ENCODE measurements at places on chromosomes 2 and 18.

DNA sequence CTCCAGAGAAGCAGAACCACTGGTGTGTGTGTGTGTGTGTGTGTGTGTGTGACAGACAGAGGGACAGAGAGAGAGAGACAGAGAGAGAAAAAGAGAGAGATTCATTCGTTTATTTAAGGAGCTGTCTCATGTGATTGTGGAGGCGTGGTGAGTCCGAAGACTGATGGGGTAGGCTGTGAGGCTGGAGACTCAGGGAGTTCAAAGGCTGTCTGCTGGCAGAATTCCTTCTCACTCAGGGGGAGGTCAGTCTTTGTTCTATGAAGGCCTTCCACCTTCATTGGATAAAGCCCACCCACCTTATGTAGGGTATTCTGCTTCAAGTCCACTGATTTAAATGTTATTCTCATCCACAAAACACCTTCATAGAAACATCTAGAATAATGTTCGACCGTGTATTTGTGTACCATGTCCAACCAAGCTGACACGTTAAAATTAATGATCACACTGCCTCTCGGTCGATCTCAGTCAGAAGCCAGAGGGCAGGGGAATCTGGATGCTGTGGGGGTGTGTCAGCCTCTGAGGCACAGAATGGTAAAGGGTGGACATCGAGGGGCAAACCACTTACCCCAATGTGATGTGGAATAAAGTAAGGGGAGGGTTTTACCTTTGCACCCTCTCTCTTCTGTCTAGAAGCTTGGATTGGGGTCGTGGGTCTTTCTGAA lies 275.6 kb downstream of the SLC4A3 start:
- no peak for DNase-seq

- DNase-seq: no peak
Observed at GRCh38 chr2:65429786-65430602, 2.4 kb downstream of the SPRED2 start.

DNA sequence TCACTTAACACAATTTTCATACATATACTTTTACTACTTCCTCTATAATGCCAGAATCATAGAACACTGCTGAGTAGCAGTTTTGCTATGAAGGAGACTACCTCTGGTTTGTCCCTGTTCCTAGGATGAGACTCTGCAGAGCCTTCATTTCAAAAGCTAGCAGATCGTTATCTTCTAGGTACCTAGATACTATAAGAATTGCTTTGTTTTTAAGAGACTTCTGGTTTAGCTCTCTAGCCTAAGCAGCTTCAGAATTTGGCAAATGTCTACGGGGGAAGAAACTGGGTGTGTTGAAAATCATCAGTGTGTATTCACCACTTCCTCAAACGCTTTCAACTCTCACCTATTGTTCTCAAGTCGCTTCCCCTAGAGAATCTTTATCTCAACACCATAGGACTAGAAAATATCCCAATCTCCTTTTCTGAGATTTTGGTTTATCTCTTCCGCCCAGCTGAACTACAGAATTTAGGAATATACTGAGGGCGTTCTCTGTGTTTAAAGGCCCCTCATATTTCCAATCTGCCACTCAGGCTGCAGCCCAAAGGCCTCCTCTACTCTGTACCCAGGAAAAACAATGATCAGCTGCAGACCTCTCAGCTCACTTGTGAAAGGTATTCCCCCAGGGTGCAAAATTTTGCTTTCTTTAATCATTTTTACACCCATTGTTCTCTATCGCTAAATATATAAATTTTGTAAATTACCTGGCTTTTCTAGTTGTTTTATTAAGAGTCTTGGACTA lies 28.7 kb downstream of the SMAD2 start:
- DNase-seq: no peak

DNA sequence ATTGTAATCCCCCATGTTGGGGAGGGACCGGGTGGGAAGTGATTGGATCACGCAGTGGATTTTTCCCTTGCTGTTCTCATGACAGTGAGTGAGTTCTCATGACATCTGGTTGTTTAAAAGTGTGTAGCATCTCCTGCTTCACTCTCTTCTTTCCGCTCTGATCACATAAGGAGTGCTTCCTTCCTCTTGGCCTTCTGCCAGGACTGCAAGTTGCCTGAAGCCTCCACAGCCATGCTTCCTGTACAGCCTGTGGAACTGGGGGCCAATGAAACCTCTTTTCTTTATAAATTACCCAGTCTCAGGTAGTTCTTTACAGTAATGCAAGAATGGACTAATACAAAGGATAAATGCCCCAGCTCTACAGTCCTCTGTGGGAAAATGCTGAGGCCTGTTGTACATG lies 437.5 kb upstream of the NXPH2 start:
- DNase-seq: no peak

- DNase-seq: no peak
Observed at GRCh38 chr18:10138719-10139118, 224.9 kb downstream of the VAPA start.

DNA sequence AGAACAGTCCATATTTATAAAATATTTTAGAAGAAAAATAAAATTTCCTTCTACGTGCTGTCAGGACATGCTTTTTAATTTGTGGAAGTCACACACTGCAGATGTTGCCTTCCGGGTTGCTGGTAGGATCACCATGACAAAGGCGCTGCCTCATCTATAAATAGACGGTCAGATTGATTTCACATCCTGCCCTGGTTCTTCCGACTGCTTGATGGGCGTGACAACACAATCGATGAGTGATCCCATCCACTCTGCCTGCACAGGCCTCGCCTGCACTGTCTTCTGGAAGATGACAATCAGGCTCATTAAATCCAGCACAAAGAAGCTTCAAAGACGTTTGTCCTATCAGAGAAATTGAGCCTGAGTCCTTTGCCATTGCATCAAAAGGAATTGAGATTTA lies 318.9 kb upstream of the TRIB2 start:
- DNase-seq: no peak

GRCh38 chr18:55850904-55851303 lies 262.9 kb upstream of the TCF4 start:
- no peak for DNase-seq

GRCh38 chr2:201118121-201118960 lies 2.4 kb downstream of the CFLAR start:
- DNase-seq: peak; percentile 91

DNA sequence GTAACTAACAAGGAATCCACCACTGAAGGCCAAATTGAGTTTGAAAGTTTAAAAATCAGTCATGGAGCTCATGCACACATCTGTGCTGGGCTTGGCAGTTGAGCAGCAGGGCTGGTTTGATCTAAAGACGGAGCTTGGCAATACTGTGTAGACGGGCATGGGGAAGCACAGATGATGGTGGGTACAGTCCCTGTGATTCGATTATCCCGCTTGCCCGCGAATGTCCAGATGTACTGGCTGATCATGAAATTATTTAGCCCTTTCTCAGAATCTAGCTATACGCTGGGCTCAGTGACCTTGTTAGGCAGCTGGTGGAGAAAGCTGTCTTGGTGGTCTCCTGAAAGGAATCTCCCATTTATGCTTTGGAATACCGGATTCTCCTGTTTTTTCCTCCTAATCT lies 74.8 kb upstream of the SOX11 start:
- no peak for DNase-seq

DNA sequence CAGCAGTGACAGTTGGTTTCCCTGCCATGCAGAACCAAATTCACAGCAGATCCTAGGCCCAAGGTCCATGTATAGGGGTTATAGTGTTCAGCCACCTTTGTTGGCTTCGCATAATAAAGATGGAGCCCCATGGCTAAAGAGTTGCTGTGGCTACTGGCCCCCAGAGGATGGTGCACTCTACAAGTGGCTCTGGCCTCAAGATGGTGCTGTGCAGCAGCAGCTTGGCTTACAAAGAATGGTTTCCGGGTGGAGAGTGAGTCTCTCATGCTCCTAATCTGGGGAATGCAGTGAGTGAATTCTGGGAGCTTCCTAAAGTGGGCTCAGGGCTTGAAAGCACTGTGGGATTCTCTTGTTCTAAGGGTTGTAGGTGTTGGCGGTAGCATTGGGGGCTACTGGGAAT lies 1199.7 kb downstream of the CNTNAP5 start:
- no peak for DNase-seq

DNA sequence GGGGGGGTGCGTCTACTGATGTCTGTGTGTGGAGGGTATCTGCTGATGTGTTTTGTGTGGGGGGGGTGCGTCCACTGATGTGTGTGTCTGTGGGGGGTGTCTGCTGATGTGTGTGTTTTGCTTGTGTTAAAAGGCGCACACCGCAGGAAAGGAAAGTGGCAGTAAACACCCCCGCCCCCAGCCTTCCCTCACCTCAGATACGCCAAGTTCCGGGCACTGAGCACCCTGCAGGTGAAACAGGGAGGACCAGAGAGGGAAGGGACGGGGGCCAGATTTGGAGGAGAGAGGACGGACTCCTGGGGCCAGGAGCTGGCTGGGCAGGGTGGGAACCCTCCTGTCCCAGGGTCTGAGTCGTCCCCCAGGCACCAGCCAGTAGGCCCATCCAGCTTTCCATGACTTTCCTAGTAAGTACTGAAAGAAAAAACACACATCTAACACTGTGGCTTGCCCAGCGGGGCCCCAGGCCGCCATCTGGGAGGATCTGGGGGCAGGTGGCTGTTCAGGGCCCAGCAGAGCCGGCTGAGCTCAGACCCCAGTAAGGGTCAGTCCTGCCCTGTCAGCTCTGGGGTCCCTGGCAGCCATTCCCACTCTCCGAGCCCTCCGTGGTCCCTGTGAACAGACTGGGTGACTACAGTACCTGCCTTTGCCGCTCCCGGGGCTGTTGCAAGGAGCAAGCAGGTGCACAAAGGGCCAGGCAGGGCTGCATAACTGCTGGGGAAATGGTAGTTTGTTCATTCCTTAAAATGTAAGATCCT lies 126.9 kb downstream of the NFATC1 start:
- DNase-seq: no peak

DNA sequence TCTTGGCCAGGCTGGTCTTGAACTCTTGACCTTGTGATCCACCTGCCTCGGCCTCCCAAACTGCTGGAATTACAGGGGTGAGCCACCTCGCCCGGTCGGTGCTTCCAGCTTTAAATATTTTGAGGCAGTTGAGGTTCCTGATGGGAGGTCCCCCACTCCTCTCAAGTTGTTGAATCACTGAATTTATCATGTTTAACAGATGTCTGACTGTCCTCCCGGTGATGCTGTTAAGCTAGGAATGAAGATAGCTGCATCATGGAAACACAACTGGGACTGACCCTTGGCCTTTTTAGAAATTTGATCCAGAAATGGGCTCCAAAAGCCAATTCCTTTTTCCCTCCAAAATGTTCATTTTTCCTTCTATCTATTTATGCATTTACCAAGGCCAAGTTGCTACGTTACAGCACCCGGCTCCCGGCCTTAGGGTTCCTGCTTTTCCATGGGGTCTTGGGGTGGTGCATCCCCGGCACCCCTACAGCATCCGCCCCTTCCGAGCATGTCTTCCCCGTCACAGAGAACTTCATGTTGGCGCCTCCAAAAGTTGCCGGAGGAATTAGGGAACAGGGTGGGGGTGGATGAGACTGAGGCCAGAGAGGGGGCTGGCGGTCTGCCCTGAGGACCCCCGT lies 43.9 kb downstream of the PAX8 start:
- DNase-seq: no peak

DNA sequence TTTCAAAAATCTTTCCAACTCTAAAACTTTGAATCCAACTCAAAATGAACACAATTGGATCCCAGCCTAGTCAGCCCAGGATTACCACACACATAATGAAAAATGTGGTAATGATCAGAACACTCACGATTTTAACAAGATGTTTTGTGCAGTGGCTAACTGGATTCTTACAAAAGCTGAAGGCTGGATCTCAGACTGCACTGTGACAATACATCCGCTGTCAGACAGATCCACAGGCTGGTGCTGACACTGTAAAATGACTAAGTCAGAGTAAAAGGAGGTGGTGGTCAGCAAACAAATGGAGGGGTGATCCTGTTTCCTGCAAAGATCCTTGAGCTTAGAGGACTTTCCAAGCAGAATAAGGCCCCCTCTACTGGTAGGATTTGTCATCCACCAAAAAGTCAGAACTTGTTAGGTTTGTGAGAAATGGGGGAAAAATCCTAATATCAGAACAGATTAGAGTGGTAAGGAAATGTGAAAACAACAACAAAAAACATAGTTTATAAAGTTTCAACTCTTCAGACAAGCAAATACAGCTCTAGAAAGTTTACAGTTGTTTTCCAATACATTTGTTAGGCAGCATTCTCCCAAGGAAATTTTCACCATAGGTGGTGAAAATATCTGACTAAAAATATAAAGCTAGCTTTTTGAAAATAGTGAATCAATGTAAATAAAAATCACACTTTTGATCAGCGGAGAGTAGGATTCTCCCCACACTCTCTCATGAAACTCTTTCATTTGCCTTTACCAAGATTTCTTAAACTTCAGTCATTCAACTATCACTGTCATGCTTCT lies 211.9 kb downstream of the AGPS start:
- peak; percentile 68 for DNase-seq

DNA sequence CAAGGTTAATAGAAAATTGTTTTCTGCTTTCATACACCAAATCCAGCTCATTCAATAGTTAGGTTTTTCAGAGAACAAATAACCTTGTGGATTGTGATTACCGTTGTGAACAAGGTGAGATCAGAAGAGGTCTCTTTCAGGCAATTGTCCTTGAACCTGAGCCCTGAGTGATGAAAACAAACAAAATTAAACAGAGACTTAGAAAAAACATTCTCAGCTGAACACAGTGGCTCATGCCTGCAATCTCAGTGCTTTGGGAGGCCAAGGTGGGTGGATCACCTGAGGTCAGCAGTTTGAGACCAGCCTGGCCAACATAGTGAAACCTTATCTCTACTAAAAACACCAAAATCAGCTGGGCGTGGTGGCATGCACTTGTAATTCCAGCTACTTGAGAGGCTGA lies 68.1 kb downstream of the HNMT start:
- DNase-seq: no peak

- peak; percentile 13 for DNase-seq
Observed at GRCh38 chr18:66867653-66868052, 263.8 kb upstream of the CDH19 start.

- no peak for DNase-seq
Observed at GRCh38 chr2:66430505-66431273, 4.2 kb upstream of the MEIS1 start.

DNA sequence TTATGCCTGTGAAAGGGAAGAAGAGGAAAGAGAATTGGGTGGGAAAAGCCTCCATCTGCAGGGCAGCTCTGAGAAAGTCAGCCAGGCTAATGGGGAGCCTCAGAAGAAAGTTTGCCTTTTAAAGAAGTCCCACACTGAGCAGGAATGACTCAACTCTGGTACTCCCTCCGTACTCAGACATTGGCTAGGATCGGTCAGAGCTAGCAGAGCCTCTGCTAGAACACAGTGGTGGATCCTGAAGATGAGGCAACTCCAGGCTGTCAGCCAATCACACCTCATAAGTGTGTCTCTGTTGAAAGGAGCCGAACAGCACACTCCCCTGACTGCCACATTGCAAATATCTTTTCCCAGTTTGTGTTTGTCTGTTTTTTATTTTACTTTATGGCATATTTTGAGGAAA lies 96.9 kb downstream of the HNRNPLL start:
- DNase-seq: peak; percentile 93

- DNase-seq: no peak
Observed at GRCh38 chr2:1839066-1839756, 94.9 kb upstream of the PXDN start.
